ENCODE measurements at places on chromosomes 6 and 20. TPM values are rescaled to one million over a fixed set of nuclear protein-coding genes. Genes with fewer than 3 reads are reported as not detected.

Gene C20orf96
- total RNA-seq: 1.4 TPM

Gene PRR18
- not detected for total RNA-seq

Gene CDH4
- 0.59 TPM for total RNA-seq

DNA sequence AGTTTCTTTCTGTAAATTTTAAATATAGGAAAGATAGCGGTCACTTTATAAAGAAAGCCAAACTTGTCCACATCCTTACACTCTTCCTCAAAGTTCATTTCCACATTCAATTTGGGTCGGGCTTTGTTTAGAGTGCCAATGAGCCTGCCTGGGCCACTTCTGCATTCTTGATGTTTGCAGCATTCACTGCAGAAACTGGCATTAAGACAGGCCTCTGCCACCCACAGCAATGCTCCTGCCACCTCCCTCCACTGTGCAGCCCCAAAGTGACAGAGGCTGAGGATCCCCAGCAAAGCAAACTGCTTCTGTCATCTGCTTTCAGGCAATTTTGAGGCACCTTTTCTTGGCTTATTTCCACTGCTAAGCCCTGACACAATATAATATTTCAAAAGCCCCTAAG, 61.2 kb downstream of the TNFAIP3 start:
- no peaks in the 10 kb centered on the region for H3K27me3 ChIP-seq
- H3K4me3 ChIP-seq: no peak overlapping the region
- no peaks in the 10 kb centered on the region for H3K36me3 ChIP-seq
- no peak for DNase-seq
- H3K4me1 ChIP-seq: peaks cover 35% of the 10 kb centered on the region

DNA sequence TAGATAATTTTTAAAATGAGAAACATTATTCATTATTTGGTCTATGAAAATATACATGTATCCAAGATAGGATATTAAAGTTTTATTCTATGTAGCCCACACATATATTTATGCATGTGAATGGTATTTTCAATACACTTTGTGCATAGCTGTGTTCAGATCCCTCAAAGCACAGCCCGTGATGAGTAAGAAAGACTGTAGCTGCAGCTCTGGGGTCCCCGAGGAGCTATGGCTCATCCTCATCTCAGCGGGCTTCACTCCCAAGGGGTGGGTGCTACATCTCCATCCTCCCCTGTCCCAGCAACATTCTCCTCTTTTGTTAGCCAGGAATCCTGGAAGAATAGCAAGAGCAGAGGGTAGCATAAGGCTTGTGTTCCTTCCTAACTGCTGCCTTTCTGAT, 130.8 kb downstream of the SAMD5 start:
- no peak for DNase-seq
- H3K4me1 ChIP-seq: no peaks in the 10 kb centered on the region
- no peaks in the 10 kb centered on the region for H3K36me3 ChIP-seq
- H3K27me3 ChIP-seq: no peaks in the 10 kb centered on the region
- no peak overlapping the region for H3K4me3 ChIP-seq
- H3K27ac ChIP-seq: no peak overlapping the region

- no peak overlapping the region for H3K27ac ChIP-seq
- H3K36me3 ChIP-seq: no peaks in the 10 kb centered on the region
- no peak for DNase-seq
- H3K4me1 ChIP-seq: peaks cover 5% of the 10 kb centered on the region
- H3K27me3 ChIP-seq: no peaks in the 10 kb centered on the region
- no peak overlapping the region for H3K4me3 ChIP-seq
These were observed 123.0 kb downstream of the PLCB1 start for GRCh38 chr20:8254911-8255582.

All from psoas muscle (tissue), 8 donors.